ENCODE measurements at places on chromosomes 1 and 21.
A peak's percentile ranks its signal among the peaks of the same experiment; 100 is the strongest.

DNA sequence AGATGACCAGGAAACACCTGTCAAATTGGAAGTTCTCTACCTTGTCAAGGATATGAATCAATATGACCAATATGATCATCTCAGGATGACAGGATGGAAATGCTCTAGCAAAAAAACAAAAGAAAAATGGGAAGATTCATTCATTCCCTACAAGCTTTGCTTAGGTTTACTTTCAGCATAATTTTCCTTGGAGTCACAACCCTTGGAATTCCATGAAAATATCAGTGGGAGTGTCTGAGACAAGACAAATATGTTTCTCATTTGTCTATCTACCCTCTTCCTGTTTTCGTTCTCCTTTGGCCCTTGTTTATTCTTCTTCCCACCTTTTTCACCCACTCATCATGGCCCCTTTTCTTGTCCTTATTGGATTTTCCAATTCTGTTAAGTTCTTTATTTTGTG, 50.6 kb downstream of the COLGALT2 start:
- DNase-seq, result no peak

DNA sequence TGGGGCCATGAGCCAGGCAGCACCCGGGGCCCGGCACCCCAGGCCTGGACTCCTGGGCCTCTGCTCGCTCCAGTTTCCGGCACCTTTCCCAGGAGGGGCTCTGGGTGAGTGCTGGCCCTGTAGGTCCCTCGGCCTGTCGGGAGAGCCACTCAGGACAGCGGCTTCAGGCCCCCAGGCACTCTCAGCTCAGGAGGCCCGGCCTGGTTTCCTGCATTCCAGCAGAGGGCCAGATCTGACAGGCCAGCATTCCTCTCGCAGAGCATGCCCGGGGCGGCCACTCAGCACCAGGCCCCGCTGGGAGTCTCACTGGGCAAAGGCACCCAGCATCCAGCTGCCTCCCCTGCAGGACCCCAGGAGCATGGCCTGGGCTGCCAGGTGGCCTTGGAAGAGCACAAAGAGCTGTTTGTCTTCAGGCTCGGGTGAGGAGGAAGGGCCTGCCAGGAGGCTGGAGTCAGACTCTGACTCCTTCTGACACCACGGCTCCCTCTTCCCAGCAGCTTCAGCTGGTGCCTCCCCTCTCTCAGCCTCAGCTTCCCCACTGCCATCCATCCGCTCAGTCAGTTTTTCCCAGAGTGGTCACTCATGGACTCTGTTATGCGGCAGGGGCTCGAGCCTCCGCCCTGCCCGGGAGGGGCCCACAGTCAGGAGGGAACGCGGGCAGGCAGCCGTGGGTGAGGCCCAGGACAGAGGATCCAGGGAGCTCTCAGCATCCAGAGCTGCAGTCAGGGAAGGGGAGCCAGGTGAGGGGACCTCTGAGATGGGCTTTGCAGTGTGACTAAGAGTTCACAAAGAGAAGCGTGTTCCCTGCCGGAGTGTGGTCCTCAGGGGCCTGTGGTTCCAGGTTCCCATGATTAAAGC, 51.7 kb downstream of the WNT9A start:
- DNase-seq, result peak; percentile 1

GRCh38 chr1:151934048-151934493, 24.8 kb upstream of the THEM4 start:
- peak; percentile 47 for DNase-seq

GRCh38 chr1:101496109-101496508, 259.3 kb downstream of the S1PR1 start:
- no peak for DNase-seq

DNA sequence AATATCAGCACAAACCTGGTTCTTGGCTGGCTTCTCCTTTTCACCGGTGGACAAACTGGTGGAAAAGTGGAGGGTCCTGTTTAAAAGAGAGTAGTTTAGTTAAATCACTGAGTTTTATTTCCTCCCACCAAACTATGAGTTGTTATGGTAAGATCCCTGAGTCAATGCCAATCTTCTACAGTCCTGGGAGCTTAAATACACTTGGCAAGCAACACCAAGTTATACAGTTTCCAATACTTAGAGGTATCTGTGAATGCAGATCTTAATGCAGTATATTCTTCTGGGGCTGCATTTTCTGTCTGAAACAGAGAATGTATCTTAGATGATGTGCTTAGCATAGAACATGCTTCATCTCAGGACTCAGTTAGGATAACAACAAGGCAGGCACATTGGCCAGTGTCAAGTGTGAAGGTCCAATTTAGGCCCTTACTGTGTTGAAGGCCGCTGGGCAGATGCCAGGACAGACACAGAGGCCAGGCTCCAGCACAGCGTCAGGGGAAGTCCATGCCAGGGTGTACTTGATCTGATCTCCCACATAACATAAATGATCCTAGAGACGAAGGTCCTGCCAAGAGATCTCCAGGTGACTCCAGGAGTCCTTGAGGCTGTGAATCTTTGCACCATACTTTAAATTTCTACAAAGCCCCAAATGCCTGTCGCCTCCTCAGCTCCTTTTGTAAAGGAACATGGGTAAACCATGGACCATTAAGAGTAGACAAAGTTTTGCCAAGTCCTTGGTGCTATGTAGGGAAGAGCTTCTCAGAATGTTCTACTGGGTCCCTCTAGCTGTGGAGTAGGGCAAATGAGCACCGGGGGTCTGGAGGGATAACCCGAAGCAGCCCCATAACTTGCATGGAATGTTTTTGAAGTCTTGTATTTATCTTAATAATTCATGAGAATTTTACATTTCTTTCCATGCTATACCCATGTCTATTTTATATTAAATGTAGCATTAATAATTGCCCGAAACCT, 76.8 kb downstream of the KCNJ15 start:
- no peak for DNase-seq

DNA sequence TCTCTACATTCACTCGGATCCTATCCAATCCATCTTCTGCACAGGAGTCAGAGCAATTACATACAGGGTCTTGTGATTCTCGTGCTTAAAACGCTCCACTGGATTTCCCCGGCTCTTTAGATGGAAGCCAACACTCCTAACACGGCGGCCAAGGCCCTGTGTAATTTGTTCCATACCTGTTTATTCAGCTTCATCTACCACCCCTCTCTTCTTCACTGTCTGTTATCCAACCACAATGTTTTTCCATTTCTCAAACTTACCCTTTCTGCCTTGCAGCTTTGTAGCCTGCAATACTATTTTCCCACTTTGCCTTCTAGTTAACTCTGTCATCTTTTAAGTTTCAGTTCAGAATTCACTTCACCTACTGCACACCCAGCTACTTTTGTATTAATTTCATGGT, 249.6 kb upstream of the USP25 start:
- no peak for DNase-seq

- DNase-seq, result no peak
These were observed 197.7 kb downstream of the NRIP1 start for GRCh38 chr21:14866859-14867765.

- no peak for DNase-seq
These were observed 35.4 kb upstream of the HEATR1 start for GRCh38 chr1:236639686-236640085.

- no peak for DNase-seq
These were observed 81.2 kb upstream of the F3 start for GRCh38 chr1:94622757-94623156.

DNA sequence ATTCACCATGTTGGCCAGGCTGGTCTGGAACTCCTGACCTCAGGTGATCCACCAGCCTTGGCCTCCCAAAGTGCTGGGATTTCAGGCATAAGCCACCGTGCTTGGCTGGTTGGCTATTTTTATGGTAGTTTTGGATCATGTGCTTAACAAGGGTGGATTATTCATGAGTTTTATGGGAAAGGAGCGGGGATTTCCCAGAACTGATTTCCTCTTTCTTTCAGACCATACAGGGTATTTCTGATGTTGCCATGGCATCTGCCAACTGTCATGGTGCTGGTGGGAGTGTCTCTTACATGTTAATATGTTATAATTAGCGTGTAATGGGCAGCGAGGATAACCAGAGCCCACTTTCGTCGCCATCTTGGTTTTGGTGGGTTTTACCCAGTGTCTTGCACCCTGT, 3.2 kb downstream of the TRPM2 start:
- no peak for DNase-seq

- DNase-seq, result no peak
These were observed 40.2 kb downstream of the DUSP10 start for GRCh38 chr1:221701570-221702186.

DNA sequence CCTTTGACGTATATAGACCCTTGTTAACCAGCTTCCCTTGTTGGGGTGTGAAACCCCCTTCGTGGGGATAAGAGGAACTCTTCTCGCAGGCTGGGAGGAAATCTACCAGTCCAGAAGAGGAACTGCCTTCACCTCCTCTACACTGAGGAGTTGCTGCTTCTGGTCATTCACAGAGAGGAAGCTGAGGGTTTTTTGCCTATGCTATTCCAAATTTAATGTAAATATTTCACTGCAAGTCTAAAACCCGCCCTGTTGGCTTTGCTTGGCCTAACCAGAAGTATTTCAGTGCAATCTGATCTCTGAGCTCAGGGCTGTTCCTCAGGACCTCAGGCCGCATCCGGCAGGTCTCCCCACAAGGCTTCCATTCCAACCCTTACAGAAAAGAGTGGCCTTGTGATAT, 150.1 kb downstream of the HIVEP3 start:
- DNase-seq, result no peak

- no peak for DNase-seq
These were observed 27.3 kb downstream of the KIAA2013 start for GRCh38 chr1:11898831-11899467.

GRCh38 chr1:156845055-156845952, 13.6 kb downstream of the INSRR start:
- DNase-seq, result peak; percentile 41

DNA sequence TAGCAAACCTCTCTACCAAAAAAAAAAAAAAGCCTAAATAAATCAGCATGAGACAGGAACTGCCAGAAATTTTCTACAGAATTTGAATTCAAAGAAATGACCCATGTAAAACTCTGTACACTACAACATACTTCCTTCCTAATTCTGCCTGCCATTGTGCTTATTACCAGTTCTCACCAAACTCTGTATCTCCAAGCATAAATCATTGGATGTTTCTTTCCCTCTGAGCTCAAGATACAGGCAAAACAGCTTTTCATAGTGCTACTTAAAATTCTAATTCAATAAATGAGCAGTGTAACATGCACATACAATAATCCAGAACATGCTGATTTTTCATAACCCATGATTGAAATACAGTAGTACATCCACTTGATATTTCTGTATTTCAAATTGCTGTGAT, 87.0 kb downstream of the EIF4G3 start:
- no peak for DNase-seq

DNA sequence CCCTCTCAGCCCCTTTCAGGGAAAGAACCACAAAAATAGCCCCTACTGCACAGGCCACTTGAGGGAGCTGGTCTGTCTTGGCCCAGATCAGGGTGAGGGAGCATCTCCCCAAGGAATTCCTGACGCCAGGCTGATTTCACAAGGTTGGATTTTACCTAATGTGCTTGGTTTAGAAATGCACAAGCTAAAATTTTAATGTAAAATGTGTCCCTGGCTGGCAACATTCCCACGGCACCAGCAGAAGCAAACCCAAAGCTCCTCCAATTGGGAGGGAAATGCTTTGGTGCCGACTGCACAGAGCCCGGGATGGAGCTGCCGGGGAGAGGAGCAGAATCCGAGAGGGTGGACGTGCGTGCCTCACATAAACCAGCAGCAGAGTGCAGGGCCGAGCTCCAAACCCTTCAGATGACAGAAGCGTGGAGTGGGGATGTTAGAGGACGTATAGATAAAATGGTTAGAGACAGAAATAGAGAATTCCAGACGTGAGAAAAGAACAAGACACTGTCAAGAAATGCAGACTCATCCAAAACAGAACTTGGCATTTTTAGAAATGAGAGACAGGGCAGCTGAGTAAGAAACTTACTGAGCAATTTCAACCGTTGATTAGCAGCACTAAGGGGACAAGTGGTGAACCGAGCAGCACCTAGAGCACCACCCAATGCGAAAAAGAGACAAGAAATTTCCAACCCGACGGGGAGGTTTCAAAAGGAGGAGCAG, 41.6 kb upstream of the TMEM52 start:
- DNase-seq, result no peak

DNA sequence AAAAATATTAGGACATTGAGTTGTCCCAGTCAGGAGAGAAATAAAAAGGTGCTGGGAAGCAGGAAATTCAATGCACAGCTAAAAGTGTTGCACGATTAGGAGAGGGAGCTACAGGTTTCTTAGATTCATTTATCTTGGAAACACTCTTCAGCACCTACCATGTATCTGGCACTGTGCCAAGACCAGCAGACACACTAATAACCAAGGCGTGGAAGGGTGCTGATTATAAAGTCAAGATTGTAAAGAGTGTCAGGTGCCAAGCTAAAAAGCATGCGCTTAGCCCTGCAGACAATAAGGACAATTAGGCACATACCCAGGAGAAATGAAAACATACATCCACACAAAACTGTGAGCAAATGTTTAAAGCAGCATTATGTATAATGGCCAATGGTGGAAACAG, 129.9 kb downstream of the DSCAM start:
- DNase-seq, result no peak

- no peak for DNase-seq
These were observed 26.4 kb downstream of the FOXO6 start for GRCh38 chr1:41387667-41388091.

GRCh38 chr1:225406976-225407725, 20.7 kb downstream of the LBR start:
- DNase-seq, result no peak

GRCh38 chr1:188249811-188250210, 1421.1 kb downstream of the PLA2G4A start:
- no peak for DNase-seq

- DNase-seq, result no peak
These were observed 260.7 kb upstream of the CSF3R start for GRCh38 chr1:36743286-36744005.

DNA sequence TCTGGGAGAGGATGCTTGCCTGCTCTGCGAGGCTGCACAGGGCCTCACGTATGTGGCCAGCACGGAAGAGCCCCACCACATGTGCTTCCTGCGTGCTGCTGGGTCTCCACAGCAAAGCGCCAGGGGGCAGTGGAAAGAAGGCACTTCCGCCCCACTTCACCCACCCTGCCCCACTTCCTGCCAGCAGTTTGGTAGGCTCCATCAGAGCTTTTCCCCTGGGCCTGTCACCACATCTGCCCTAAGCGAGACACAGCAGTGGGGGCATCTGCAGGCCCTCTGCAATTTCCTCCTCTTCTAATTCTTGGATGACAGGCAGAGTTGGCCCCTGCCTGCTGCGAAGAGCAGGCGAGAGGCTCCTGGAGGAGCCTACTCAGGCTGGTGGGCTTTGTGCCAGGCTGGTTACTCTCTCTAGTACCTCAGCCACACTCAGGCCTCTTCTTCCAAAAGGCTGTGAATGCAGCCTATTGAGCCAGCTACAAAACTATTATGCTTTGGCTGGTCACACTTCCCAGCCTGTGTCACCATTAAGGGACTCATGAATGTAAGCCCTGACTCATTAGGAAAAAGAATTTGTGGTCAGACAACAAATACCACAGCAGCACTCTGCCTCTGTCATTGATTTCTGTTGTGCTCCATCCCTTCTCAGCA, 25.0 kb downstream of the CD244 start:
- peak; percentile 84 for DNase-seq

- DNase-seq, result no peak
These were observed 40.5 kb upstream of the KCNE1 start for GRCh38 chr21:34552360-34553098.

Measured in stimulated activated naive CD8-positive, alpha-beta T cell treated with anti-CD3 and anti-CD28 coated beads, Interleukin-15, Interleukin-2, amounts not matched to agents 100 U/mL and 50 U/mL, for 24 hours (primary cell).